ENCODE measurements at places on chromosomes 7 and 10.

DNA sequence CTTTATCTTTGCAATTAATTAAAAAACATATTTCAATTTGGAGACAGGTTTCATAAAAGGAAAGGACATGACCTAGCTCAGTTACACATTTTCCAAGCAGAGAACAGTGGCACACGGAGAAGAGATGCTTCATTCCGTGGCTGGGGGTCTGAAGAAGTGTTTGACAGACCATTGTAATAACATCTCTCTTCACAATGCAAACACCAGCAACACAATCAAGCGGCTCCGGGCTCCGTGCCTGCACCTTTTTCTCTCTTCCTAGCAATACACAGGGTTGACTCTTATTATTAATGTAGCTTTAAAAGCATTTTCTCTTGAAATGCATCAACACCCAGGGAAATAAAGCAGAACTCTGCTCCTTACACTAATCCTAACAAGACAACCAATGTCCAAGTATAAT is 261.0 kb upstream of the AOAH start:
- DNase-seq, result no peak

- no peak for DNase-seq
These were observed 22.8 kb upstream of the ARID5B start for GRCh38 chr10:61878740-61879068.

DNA sequence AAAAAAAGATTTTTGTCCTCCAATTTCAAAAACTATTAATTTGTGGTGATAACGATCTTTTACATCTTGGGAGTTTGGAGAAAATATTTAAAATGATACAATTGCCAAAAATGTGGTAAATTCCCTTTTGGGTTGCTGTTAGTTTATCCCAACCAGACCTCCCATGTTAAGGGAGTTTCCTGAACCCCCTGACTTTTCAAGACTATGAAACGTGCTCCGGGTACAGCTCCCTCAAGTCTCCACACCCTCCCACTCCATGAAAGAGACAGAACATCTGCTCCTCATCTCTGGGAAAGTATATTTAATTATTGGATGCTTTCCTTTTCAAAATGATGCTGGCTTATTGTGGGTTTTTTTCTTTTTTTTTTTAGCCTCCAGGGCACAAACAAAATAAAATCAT is 534.6 kb upstream of the NRP1 start:
- no peak for DNase-seq

DNA sequence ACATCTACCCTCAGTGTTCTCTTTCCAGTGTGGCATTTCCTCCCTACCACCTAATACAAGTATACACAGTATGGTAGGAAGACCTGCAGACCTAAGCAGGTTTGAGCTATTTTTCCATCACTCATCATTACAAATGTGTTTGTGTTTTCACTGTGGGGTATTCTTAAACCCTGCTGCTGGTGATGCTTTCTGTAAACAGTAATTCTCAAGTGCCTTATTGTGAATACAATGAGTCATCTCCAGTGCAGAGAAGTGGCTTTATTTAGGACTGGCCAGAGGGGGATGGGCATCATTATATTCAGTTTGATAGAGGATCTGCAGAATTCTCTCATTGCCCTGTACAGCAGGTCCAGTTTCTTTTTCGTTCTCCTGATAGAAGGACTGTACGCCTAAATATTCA is 63.7 kb downstream of the GRM8 start:
- DNase-seq, result no peak

DNA sequence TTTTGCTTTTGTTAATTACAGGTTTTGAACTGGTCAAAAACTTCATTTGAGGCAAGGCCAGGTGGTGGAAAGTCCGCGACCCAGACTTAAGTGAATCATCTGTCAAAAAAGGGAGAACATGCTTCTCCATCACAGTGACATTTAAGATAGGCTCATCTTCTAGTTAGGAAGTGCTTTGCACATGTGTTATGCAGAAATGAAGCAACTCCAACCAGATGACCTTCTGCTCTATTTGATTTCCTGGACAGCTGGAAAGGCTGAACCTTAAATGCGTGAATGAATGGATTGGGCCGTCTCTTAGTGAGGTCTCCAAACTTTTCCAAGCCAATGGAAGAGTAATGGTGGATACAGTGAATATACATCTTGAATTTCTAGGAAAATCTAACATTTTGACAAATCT is 101.6 kb upstream of the FAM13C start:
- DNase-seq, result no peak

DNA sequence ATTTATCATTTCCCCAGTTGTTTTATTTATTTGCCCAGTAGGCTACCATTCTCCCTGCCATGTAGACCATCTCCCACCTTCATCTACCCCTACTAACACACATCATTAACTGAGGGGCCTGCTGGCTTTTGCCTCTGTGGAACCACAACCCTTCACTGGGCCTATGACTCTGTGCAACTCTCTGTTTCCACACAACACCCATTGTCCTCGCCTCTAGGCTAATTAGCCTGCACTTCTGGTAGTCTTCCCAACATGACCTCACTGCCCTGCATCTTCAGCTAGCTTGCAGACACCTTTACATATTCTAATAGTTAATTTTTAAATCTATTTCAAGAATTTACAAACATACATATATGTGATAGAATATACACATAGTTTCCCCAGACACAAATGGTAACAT is 7.5 kb downstream of the ANKIB1 start:
- peak; percentile 47 for DNase-seq

DNA sequence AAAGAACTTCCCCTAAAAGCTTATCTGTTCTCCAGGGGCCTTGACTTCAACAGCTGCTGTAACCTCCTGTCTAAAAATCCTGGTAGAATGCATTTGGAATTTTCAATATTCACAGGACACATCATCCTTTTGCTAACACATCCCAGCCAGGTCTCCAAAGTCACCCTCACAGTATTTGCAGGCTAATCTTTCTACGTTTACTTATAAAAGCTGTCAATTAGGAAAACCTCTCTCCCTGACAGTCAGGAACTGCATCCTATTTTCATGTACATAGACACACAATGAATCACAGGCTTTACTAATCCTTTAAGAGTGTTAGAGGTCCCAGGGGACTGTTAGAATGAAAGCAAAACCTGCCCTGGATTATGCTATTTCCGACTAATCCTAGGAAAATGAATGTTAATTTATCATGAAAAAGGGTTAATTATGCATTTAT is 102.2 kb downstream of the GFRA1 start:
- DNase-seq, result no peak

DNA sequence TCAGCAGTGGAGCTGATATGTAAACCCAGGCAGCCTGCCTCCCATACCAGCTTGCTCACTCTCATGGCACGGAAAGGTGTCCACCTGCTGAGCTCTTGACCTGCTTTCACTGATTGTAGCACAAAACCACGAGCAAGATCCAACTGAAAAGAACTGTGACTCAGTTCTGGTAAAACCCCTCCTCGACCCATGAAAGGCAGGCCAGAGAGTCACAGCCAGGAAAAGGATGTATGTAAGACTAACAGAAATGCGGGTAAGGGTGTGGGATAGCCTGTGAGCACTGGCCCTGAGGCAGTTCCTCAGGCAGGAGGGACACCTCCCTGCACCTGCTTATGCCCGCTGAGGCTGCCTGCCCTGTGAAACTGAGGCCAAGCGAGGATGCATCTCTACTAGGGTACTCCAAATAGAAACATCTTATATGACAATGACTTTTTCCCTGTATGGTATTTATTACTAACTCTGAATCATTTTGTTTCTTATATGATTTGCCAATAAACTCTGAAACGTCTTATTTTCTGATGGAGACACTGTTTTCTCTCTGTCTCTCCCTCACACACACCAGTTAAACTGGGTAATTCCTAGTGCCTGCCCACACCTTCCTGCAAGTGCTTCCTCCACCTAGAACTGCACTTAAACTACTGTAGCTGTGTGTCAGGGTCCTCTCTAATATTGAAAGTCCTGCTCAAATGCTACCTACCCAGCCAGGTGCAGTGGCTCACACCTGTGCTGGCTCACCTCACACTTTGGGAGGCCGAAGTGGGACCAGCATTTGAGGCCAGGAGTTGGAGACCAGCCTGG is 73.3 kb upstream of the GHITM start:
- DNase-seq, result no peak

- no peak for DNase-seq
These were observed 18.2 kb downstream of the REEP3 start for GRCh38 chr10:63539377-63539776.

- DNase-seq, result no peak
These were observed 31.7 kb downstream of the ASB4 start for GRCh38 chr7:95517458-95517857.

- no peak for DNase-seq
These were observed 35.5 kb upstream of the WASL start for GRCh38 chr7:123784263-123784662.

- no peak for DNase-seq
These were observed 83.6 kb downstream of the ZNF277 start for GRCh38 chr7:112290065-112290464.

DNA sequence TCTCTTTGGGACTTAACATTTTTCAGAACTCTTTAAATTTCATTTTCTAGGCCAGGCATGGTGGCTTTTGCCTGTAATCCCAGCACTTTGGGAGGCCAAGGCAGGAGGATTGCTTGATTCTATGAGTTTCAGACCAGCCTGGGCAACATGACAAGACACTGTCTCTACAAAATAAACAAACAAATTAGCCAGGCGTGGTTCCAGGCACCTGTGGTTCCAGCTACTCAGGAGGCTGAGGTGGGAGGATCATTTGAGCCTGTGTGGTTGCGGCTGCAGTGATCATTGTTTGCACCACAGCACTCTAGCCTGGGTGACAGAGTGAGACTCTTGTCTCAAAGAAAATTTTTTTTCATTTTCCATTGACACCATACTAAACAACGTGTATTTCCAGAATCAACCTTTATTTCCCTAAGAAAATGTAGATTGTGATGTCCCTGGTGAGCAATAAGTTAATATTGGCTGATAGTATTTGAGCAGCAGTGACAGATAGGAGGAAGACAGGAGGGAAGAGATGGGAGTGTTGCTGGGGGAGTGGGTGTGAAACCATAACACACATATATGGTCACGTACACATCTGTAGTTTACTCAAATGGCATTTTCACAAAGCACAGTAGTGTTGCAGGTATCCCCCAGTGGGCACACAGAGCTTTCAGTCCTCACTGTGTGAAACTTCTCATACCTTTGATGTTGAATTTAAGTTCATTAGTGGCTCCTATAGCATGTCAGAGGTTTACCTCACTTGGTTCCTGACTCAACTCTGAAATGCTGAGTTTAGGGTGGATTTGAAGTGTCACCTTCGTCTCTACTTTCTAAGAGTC is 205.6 kb downstream of the AUTS2 start:
- no peak for DNase-seq

- no peak for DNase-seq
These were observed 15.1 kb upstream of the SLC16A12 start for GRCh38 chr10:89550509-89550908.

GRCh38 chr10:30052062-30052461 is 7.3 kb downstream of the JCAD start:
- no peak for DNase-seq

- no peak for DNase-seq
These were observed 27.5 kb downstream of the PVRIG start for GRCh38 chr7:100247152-100247757.

GRCh38 chr7:98869597-98870120 is at the start of gene TMEM130:
TSS of gene TMEM130 (minus strand) at chr7:98870014. CDS start at chr7:98869861, 153 bp downstream.
- no peak for DNase-seq

GRCh38 chr7:108455998-108456677 is at the start of gene NRCAM:
TSS of gene NRCAM (minus strand) at chr7:108456436. CDS start at chr7:108240064, 216,372 bp downstream.
- DNase-seq, result peak; percentile 52

DNA sequence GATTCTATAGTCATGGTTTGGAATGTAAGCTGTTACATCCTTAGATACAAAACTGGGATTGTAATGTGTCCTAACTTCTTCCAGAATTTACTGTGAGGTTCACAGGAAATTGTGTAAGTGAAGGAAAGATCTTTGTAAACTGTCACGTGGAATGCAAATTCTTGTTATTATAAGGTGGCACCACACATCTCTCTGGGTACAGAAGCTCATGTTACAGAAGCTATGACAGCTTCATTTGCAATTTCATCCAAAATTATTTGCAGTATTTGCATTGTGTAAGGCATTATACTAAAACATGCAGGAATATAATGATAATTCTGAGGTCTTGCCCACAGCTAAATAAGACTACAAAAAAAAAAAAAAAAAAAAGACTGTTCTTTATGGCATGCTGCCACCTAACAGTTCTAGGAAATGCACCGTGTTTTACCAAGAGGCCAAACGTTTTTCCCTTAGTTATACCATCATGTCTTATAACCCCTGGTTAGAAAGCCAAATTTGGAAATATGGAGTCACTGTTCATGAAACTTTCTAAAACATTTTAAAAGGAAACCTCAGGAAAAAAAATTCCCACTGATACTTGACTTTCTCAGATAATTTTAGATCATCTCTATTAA is 17.6 kb downstream of the MINDY3 start:
- DNase-seq, result no peak

- DNase-seq, result no peak
These were observed 1124.4 kb downstream of the NXPH1 start for GRCh38 chr7:9557853-9558252.

DNA sequence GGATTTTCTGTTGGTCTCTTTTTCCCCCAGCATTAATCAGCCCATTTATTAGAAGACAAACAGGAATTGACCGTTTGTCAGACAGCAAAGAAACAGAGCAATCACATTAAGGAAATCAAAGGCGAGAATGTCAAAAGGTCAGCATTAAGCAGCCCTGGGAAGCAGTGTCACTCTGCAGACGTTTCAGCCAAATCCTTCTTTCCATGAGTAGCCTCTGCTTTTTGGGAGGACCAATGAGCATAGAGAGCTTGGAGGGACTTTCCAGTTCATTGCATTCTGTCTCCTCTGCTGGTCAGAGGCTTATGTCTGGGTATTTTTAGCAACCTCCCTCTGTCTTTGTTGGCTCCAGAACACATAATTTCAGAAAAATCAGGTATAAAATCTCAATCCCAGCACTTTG is 481.4 kb downstream of the GALNT17 start:
- DNase-seq, result no peak

- no peak for DNase-seq
These were observed 158.5 kb downstream of the VPS50 start for GRCh38 chr7:93390660-93391059.

GRCh38 chr7:9822458-9823290 is 1151.0 kb upstream of the PHF14 start:
- DNase-seq, result no peak

- DNase-seq, result no peak
These were observed 432.5 kb upstream of the PCDH15 start for GRCh38 chr10:55233505-55233904.

DNA sequence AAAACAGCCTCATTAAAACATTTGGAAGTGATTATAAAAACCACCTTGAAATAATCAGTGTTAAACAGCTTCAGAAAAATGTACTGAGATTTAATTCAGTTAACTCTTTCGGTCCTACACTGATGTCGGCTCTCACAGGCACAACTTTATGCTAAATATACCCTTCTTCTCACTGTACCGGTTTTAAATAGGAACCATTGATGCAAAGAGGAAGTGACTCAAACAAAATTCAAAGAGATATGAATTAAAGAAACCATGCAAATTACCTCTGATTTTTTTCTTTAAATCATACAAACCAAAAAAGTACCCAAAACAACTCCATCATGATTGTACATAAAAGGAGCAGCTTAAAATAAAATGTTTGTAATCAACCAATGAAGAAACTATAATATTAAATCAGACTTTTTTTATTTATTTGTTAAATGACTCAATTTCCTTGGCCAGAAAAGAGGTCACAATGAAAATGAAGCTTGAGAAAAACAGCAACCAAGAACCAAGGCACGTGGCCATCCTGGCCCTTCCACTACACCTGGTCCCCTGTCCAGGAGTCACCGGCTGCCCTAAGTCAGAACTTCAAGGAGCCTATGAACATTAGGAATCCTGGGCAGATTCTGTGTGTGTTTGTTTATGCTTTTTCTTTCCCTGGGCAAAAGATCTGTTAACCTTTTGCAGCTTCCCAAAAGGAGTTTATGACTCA is 73.0 kb upstream of the CABCOCO1 start:
- no peak for DNase-seq

Measured in hippocampal formation (tissue), 2 donors.